NCI-H226 (cell line): ENCODE measurements at places on chromosomes 7 and 10.

- DNase-seq, result no peak
Observed at GRCh38 chr10:68046642-68047041, 28.4 kb downstream of the HERC4 start.

DNA sequence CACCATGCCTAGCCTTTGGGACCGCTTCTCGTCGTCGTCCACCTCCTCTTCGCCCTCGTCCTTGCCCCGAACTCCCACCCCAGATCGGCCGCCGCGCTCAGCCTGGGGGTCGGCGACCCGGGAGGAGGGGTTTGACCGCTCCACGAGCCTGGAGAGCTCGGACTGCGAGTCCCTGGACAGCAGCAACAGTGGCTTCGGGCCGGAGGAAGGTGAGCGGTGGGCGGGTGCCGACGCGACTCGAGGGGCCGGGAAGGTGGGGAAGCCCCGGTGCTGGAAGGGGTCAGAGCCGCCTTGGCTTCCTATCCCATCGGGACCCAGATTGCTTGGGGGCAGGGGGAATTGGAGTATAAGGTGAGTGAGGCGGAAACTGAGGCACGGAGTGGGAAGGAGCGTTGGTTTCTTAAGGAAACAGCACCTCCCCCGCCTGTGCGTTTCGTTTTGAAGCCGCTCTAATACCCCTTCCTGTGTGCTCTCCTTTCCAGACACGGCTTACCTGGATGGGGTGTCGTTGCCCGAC lies 547 bp downstream of the DDIT4 start:
- DNase-seq, result no peak

DNA sequence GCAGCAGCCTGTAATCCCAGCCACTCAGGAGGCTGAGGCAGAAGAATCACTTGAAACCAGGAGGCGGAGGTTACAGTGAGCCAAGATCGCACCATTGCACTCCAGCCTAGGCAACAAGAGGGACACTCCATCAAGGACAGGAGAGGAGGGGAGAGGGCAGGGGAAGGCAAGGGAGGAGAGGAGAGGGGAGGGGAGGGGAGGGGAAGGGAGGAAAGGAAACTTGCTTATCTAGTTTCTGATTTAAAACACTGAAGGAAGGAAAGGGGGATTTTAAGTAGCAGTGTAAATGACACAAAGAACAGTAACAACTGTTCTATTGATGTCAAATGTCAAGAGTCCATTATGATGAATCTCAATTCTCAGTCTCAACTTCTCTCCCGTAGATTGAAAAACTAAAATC lies 43.7 kb downstream of the SRPK2 start:
- DNase-seq, result no peak

DNA sequence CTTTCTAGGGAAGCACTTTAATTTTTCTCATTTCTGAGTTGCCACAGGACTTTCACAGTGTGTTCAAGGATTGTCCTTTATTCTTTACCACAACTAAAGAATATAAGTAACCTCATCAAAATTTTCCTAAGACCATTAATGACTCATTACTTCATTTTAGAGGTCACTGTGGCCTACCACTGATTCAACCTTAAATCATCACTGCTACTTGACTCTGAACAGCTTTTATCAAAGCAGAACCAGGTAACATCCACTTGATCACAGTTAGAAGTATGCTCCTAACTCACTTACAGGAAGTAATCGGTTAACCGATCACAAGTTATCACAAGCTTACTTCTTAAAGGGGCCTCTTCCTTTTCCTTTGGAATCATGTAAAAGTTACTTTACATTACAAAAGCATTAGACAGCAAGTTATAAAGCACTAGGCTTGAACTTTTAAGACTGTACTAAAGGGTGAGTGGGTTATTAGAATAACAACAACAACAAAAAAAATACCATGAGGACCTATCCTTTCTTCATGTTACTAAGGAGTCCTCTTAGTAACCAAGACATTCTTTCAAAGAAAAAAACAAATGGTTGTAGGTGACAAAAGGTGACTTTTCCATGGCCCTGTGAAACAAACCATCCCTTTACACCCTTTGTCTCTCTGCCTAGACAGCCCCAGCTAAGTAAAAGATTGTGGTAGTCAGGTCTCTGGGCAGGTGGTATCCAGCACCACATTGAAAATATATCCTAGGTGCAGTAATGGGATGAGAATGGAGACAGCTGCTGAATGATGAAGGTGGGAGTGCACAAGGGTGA lies 40.0 kb upstream of the PDK4 start:
- no peak for DNase-seq

DNA sequence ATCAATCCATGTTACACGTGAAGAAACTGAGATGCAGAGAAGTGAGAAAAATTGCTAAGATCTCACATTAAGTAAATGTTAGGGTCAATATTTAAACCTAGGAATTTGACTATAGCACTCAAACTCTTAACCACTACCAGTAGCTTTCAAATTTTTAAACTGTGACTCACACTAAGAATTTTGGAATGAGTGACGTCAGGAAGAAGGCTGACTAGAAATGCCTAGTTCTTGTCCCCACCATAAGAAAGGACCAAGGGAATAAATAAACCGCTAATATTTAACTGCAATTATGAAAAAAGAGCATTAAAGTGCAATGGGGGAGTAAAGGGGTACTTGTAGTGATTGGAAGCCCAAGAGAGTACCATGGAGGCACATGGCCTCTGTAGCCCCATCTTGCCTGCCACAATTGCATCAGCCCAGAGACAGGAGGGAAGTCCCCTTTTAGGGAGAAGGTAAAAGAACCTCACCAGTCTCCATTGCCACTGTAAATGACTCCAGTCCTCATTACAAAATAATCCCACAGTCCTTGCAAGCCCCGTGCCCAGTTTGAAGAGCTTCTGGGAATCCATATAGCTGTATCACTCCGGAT lies 3.5 kb upstream of the AKR1B1 start:
- peak; percentile 79 for DNase-seq

GRCh38 chr10:53679666-53680065 lies 907.1 kb upstream of the MBL2 start:
- no peak for DNase-seq
